Upper lobe of left lung (tissue), 6 donors: ENCODE measurements at places on chromosomes 5 and 9. TPM values are rescaled to one million over a fixed set of nuclear protein-coding genes. Genes with fewer than 3 reads are reported as not detected.
A peak's percentile ranks its signal among the peaks of the same experiment; 100 is the strongest.

Gene RNF208
- 3.7 TPM for total RNA-seq

Gene CARD9
- total RNA-seq: 24.2 TPM

DNA sequence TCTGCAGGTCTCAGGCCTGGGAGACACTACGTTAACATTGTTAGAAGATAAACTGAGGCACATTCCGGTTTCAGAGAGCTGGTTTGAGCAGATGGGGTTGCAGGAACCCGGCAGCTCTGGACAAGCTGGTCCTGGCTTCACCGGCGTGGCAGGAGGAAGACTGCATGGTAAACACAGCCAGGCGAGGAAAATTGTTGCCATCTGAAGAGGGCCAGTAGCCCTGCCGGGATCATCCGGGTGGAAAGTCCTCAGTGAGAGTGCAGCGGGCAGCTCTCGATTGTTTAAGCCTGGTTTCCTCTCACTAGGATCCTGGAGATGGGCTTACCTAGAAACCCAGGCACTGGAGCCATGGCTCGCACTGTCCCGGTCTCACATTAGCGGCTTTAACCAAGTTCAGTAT is 226.9 kb downstream of the IRX2 start:
- H3K27me3 ChIP-seq: no peaks in the 10 kb centered on the region
- no peak overlapping the region for H3K4me3 ChIP-seq
- H3K36me3 ChIP-seq: no peaks in the 10 kb centered on the region
- no peak overlapping the region for H3K27ac ChIP-seq
- no peaks in the 10 kb centered on the region for H3K4me1 ChIP-seq
- DNase-seq: no peak

DNA sequence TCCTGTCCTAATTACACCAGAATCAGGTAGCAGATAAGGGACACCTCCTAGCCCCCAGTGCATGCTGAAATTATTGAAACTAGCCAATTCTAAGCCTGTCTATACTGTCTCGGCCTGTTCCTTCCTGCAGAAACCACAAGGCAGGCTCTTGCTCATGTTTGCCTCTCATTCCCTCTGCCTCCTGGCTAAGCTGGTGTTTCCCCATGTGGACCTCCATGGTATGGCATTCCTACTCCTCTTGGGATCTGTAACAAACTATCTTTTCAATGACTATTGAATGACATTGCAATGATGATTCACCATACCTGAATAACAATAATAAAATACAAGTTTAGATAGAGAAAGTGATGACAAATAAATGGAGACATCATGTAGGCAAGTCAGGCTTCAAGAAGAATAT is 35.6 kb upstream of the ADAMTS16 start:
- no peak overlapping the region for H3K4me3 ChIP-seq
- no peaks in the 10 kb centered on the region for H3K27me3 ChIP-seq
- DNase-seq: no peak

- no peaks in the 10 kb centered on the region for H3K4me1 ChIP-seq
- no peaks in the 10 kb centered on the region for H3K36me3 ChIP-seq
- H3K4me3 ChIP-seq: no peak overlapping the region
- no peaks in the 10 kb centered on the region for H3K27me3 ChIP-seq
These were observed 266.6 kb upstream of the DAP start for GRCh38 chr5:11027660-11028059.

GRCh38 chr9:124242331-124243194 is 15.2 kb upstream of the NEK6 start:
- H3K27me3 ChIP-seq: no peaks in the 10 kb centered on the region
- peak overlapping the region; percentile 37 for H3K4me3 ChIP-seq
- H3K4me1 ChIP-seq: peaks cover 12% of the 10 kb centered on the region
- H3K36me3 ChIP-seq: no peaks in the 10 kb centered on the region
- no peak overlapping the region for H3K27ac ChIP-seq

Gene IQGAP2
- 27.3 TPM for total RNA-seq

Gene ARHGEF37
- 10.5 TPM for total RNA-seq

Gene ABO
- 7.6 TPM for total RNA-seq

- H3K4me1 ChIP-seq: peaks cover 6% of the 10 kb centered on the region
- peak; percentile 60 for DNase-seq
- H3K36me3 ChIP-seq: peaks cover 31% of the 10 kb centered on the region
- H3K4me3 ChIP-seq: no peak overlapping the region
These were observed 7.0 kb downstream of the MAMDC4 start for GRCh38 chr9:136858844-136859757.
